ENCODE measurements at places on chromosomes 5 and 9.

DNA sequence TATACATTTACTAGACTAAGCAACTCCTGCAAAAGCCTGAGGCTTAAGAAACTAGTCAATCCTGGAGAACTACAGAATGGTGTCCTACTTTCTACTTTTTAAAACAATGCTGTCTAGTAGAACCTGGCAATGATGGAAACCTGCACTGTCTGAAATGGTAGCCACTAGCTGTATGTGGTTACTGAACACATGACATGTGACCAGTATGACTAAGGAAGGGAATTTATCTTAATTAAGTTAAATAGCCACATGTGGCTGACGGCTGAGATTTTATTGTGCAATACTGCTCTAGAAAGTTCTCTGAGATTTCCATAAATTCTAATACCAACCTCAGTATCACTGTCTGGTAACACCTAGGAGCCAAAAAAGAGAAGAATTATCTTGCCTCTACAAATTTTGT, 44.9 kb upstream of the RAPGEF6 start:
- DNase-seq, result no peak

DNA sequence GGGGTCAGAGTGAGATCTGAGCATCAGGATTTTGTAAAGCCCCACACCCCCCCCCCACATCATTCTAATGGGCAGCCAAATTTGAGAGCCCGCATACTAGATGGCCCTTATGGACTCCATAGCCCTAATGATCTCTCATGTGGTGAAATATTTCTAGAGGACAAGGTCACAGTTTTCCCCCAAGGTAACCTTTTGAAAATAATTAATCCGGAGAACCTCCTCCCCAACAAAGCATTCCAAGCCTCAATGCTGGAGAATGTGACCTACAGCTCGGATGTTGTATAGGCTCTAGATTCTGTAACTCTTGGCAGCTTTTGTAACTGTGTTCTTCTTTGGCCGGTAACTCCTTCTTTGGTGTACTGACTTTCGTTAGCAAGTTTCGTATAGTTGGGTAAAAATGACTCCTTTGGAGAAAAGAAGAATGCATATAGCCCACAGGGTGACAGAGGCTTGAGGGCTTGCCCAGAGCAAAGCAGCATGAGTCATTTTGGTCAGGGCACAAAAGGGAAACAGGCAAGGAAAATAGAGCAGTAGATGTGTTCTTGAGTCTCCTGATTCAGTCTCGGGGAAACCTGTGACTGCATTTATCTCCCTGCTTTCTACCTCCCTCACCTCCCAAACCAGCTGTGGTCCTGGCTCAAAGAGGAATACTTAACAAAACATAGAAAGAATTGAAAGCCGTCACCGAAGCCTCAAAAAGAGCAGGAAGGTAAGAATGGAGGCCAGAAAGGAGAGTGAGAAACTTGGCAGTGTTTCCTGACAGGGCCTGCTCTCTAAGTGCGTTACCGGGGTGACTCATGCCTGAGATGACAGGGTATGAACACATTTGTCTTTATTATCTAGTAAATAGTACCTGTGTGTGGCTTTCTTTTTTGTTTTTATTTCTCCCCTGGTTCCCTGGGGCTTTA, 6.6 kb upstream of the XPA start:
- DNase-seq, result no peak

DNA sequence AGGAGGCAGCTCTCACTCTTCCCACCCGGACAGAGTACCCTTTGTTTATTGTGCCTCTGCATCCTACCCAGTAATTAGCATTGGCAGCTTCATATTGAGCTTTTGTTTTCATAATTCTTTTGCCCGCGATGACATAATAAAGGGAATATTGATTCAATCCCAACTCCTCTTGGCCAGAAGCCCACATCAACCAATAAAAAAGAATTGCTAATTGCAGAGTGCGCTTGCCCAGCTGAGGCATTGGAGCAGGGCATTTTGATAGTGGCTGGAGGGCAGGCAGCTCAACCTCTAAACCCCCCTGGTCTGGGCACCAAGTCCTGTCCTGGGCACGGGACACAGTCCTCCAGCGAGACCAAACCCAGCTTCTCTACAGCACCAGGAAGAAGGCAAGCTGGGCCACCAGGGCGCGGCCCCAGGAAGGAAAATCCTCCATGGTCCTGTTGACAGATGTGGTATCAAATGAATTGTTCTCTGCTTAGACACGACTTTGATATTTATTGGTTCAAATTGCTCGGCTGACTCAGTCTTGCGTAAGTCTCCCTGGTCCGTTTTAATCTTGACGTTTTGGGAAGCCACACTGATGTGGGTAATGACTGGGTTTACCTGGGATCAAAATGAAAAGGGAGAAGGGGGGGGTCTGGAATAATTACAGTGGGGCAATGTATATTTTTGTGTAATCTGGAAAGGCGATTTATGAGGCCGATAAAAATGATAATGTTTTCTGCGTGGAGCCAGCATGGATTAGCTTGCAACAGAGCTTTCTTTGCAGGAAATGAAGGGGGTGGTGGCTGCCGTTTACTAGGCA, 220.7 kb upstream of the MSX2 start:
- DNase-seq, result no peak

DNA sequence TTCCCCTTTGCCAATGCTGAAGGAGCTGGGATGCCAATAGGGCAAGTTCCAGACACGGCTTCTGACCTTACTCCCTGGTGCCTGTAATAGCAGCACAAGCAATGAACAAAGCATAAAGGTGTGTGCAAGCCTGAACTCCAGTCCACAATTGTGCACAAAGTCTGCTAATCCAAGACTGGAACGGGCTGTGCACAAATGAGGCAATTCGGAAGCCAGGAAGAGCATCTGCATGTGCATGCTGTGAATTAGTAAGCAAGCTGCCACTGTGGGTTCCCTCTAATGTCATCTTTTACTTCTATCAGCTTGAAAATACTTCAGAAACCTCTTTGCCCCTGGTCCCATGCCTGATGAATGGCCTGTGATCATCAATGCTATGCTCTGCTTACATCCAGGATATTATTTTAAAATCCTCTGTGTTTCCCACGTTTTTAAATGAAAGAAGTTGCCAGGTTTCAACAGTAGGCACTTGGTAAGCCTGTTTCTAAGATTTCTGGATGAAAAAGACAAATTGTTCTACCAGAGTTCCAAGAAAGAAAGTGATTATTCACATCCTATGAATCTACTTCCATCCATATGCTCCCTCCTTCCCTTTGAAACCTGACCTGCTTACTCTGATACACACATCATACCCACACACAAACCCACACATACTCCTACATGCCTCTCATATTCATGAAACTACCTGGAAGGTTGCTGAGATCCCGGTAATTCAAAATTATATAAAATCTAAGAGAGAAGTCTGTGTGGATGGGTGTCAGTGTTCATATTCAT, 165.7 kb downstream of the KCTD16 start:
- no peak for DNase-seq

GRCh38 chr5:31741496-31741895, 102.6 kb downstream of the PDZD2 start:
- DNase-seq, result no peak

GRCh38 chr9:18255747-18256146, 218.2 kb upstream of the ADAMTSL1 start:
- DNase-seq, result no peak

GRCh38 chr5:37121465-37121864, 127.7 kb downstream of the CPLANE1 start:
- DNase-seq, result no peak

DNA sequence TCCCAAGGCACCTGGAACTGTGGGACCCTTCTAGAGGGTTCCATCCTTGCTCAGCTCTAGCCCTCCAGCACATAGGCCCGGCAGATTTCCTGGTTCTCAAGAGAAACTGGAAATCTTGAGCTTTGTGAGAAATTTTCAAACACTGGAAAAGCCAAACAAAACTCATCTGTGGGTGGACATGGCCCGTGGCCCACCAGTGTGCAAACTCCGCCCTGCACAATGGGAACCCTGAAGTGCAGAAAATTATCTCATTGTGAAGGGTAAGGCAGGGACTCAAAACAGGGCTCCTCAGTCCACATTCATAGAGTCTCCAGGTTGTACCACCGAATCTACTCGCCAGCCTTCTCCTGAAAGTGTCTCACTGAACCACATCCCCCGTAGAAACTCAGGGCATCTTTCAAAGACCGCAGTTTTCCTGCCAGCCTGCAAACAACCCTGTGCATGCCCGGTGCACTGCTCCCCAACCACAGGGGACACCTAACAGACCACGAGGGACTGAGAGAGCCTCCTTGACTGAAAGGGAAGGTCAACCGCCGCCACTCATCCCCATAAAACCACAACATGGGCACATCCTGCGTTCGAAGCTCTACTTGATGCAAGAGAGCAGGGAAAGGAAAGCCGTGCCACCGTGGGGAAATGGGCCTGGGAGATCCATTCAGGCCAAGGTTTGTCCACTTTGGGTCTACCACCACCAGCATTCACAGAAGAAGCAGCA, 18.1 kb downstream of the ADAMTS2 start:
- DNase-seq, result no peak

GRCh38 chr9:75161116-75161857, 73.0 kb downstream of the OSTF1 start:
- DNase-seq, result no peak

- DNase-seq, result no peak
Observed at GRCh38 chr9:93267681-93268505, 84.0 kb downstream of the WNK2 start.

- no peak for DNase-seq
Observed at GRCh38 chr9:37452611-37453010, 12.6 kb downstream of the ZBTB5 start.

DNA sequence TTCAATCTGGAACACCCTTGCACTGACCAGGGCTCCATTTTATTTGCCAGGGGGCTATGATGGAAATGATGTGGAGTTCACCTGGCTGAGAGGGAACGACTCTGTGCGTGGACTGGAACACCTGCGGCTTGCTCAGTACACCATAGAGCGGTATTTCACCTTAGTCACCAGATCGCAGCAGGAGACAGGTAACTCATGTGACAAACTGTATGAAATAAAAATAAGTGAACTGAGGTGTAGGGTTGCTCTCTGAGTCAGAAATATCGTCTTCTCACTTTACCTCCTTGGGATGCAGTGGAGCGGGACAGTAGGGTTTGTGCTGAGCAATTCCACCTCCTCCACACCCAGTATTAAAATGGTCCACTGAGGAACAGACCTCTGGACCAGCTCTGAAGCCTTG, 22.1 kb downstream of the GABRP start:
- no peak for DNase-seq
